ENCODE measurements at places on chromosomes 5 and 9.
A peak's percentile ranks its signal among the peaks of the same experiment; 100 is the strongest.

GRCh38 chr5:158874343-158874742, 225.4 kb downstream of the EBF1 start:
- no peak for DNase-seq

DNA sequence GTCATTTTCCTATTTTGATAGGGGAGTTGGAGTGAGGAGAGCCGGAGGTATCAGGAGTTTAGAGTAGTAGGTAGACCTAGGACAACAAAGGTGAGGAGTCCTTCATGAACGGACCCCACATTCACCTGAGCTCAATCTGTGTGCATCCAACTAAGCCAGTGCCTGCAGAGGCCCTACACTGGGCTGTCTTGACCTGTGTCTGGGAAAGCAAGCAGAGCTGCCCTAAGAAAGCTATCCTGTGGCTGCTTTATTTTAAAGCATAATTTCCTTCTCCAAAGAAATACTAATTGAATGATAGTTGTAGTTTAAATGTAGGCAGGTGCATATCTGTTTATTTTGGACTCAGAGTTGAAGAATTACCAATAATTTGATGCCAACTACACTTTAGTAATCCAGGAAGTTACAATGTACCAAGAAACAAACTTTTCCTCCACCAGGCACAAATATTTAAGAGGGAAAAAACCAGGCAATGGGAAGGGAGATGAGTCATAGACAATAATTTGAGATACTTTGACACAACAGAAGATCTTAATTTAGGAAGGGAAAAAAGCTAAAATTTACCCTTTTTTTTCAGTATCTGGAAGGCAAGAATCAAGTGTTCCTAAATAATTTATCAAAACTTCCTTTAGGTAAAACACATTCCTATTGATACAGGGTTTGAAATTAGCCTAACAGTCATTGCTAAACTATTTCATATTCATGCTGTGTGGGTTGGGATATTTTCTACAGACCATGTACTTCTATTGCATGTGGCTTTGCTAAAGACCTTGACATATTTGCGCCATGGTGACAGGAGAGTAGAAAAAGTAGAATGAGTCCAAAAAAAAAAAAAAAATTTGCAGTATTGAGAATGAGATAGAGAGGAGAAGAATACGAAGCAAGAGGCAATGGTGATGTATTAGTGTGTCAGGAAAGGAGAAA, 376.6 kb upstream of the TUSC1 start:
- no peak for DNase-seq

- no peak for DNase-seq
These were observed 6.6 kb upstream of the ERBIN start for GRCh38 chr5:65919773-65920172.

DNA sequence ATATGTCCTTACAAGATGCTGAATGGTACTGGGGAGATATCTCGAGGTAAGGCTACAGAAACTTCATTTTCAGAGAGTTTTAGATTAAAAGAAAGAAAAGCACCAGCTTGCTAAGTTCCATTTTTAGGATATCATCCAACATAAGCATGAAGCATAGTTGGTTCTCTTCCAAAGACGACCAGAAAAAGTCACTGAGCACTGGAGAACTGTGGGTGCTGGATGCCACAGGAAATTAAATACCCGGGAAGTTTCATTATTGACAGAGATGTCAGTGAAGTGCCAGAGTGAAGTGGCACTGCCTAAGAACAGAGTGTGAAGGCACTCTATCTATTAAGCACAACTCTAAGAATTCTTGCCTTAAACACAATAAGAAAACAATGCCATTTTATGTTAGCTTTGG, 76.8 kb downstream of the PIK3R1 start:
- no peak for DNase-seq

- DNase-seq: no peak
These were observed 6.8 kb downstream of the GZMK start for GRCh38 chr5:55030676-55031369.

DNA sequence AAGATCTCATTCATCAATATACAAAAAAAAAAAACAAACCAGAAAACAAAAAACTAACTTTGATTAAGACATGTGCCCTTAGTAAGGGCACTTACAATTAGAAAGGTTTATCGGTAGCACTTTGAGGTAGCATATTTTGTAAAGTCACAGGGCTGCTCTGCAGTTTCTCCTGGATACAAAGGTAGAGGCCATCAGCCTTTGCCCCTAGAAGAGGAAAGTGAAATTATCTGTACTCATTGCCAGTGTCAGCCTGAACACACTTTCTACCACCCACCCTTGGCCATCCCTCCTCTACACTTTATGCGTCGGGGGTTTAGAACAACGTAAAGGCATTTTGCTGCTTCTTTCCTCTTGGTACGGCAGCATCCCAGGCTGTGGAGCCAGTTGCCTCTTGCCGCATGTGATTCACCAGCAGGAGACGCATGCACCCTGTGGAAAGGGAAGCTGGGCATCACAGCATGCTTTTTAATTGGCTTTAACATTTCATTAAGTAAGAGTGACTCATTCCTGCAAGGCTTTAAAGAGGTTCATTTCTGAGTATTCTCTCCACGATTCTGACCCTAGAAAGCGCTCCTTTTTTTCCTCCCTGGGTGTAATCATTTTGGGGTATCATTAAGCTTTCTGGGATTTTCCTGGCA, 84.6 kb downstream of the CEMIP2 start:
- no peak for DNase-seq

GRCh38 chr5:6188344-6188743, 190.0 kb downstream of the MED10 start:
- DNase-seq: peak; percentile 33

GRCh38 chr9:89619424-89620138, 14.8 kb downstream of the GADD45G start:
- DNase-seq: no peak

- DNase-seq: no peak
These were observed 58.8 kb upstream of the RPS23 start for GRCh38 chr5:82336959-82337351.

DNA sequence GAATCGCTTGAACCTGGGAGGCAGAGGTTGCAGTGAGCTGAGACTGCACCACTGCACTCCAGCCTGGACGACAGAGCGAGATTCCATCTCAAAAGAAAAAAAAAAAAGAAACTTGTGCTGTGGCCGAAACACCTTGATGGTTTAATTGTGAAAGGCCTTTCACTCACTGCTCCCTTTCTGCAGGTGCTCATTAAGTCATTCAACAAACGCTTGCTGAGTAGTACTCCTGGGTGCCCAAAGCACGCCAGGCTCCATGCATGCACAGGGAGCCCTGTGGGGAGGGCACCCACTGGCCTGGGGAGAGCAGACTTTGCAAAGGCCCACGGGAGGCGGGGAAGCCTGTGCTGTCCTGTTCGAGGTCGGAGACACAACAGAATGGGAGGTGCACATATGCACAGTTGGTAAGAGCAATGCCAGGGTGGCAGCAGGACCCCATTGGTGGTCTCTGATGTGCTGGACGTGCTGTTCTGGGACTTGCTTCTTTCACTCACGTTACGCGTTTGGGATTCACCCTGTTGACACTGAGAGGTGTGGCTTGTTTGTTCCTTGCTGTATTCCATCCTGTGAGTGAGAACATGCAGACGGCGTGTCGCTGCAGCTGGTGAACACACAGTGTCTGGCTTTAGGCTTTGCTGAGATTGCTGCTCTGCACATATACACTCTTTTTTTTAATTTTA, 3.0 kb upstream of the ENTPD2 start:
- DNase-seq: no peak

- DNase-seq: no peak
These were observed 5.3 kb upstream of the LNPEP start for GRCh38 chr5:96930589-96930988.

DNA sequence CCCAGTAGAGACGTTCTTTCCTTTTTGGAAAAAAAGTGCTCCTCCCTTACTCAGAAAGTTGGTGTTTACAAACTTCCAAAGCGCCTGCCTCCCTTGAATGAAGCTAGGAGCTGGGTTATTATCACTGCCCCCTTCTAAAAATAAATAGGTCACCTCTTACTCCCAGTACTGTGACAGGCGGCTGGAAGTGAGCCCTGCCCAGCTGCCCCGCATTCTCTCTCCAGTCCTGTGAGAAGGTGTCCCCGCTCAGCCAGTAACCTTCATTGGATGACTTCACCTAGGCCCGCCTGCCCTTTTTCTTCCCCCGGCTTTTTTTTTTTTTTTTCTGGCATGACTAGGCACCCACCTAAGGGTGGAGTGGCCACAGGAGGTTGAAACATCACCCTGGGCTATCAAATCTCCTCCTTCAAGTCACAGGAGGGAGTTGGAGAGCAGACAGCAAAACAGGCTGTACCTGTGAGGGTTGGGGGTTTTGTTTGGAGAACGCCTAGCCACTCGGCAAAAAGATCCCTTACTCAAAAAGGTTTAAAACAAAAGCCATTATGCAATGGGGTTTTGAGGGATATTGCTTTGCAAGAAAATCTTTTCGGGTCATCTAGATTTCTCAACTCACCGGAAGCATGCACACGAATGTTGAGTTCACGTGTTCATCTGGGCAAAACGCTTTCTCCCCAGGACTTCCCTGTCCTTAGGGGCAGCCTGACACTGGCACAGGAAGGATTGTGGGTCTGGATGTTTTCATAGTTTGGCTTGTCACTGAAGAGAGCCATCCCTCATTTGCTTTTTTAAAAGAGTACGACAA, 43.3 kb upstream of the ZNF622 start:
- no peak for DNase-seq

DNA sequence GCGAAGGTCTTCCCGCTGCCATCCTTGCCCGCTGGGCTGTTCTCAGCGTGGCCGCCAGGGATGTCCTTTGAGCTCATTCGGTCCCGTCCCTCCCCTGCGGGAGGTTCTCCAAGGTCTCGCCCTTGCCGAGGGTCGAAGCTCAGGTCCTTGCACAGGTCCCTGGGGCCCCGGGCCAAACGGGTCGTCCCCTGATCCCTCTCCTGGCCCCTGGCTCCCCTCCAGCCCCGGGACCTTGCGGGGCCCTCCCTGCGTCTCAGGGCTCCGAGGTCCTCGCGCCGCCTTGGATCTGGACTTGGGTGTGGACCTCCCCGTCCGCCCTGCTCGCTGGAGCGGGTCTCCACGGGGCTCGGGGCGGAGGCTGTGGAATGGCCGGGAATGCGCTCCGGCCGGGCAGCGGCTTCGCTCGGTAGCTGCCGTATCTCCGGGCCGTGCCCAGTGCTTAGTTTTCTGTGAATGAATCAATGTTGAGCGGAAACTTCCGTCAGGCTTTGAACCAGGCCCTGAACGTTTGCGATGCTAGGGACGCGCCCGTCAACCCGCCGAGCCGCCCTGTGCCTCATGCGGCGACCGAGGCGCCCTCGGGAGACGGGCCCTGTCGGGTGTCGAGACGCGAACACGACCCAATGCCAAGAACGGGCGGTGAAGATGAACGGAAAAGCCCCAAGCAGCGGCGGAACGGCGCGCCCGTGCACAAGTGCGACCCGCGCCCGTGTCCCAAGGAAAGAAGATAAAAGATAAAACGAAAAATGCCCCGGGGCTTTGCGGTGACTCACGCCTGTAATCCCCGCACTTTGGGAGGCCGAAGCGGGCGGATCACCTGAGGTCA, 780 bp downstream of the RNU6ATAC start:
- no peak for DNase-seq

GRCh38 chr9:37151812-37152211, 31.4 kb downstream of the ZCCHC7 start:
- DNase-seq: no peak

GRCh38 chr9:95360866-95361265, 43.4 kb upstream of the FANCC start:
- DNase-seq: no peak

- DNase-seq: no peak
These were observed 33.0 kb downstream of the MACIR start for GRCh38 chr5:103291606-103292005.

DNA sequence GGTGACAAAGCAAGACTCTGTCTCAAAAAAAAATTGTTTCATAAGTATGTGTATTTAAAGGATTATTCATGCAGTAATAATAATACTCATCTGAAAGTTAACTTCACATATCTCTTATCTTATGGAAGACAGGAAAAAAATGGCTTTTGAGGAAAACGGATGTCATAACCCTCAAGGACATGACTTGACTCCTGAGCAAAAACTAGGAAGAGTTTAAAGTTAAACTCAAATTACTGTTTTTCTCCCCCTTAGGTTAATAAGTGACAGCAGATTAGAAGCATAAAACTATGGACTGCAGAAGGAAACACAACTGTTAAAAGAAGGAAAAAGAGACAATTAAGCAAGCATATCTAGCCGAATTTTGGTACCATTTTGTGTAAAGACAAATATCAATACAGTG, 16.5 kb downstream of the DHX29 start:
- no peak for DNase-seq

DNA sequence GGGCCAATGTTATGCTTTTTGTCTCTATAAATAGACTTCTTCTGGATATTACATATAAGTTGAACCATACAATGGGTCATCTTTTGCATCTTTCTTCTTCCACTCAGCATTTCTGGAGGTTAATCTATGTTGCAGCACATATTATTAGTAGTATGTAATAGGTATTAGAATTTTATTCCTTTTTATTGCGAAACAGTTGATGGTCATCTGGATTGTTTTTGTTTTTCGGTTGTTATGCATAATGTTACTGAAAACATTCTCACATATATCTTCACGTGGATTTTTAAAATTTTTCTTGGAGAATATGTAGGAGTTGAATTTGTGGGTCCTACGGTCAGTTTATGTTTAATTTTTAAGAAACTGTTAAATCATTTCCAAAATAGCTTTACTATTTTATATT, 466.8 kb downstream of the SLCO4C1 start:
- no peak for DNase-seq
